ENCODE measurements at places on chromosomes 6 and 20.

DNA sequence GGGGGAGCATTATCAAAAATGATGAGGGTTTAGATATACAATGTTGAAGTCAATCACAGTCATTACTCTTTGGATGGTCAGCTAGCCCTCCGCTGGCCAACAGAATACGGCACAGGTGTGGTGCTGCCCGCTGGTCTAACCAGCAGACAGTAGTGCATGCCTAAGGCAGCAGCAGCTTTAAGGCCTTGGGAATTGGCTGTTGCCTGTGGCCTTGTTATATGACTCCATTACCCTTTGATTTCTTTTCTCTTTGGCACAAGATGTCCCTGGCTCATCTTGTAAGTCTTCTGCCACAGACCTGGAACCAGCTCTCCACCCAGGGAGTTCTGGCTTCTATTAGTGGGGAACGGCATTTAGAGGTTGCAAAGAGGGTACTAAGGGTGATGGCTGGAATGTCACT lies 110.2 kb downstream of the WDR27 start:
- no peak for DNase-seq

GRCh38 chr20:47392015-47392720 lies 35.7 kb upstream of the ZMYND8 start:
- no peak for DNase-seq

DNA sequence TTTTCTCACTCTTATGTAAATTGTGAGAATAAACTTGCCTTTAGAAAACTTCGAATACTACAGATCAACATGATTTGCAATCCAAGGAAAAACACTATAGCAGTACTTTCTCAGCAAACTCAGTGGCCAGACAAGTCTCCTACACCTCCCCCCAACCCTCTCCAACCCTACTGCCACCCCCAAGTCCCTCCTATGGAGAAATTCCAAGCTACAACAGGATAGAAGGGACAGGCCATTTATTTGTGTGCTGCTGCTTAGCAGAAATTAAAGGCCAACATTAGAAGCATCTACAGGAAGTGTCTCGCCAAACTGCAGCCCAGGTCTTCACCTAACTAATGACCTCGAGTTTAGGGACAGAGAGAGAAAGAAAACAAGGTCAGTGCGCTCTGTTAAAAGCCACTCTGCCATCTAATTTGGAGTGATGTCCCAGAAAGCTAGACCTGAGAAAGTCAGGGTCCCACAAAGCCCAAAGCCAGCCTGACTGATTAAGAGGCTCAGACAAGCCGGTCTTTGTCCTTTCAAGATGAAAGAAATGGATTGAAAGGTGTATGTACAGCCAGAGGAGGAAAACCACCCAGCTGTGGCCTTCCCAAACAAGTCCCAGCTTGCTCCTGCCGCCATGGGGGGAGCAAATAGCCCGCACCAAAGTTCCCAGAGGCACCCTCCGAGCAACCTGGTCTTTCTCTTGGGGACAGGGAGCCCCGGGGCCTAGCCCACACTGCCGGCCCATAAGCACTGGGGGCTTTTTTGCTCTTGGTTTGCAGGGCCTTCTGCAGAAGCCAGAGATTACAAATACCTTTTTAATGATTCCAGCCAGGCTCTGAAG lies 3.4 kb downstream of the BMP7 start:
- no peak for DNase-seq

GRCh38 chr20:16209357-16209756 lies 363.9 kb downstream of the KIF16B start:
- DNase-seq: no peak

- DNase-seq: no peak
Measured at GRCh38 chr6:100153636-100154275, 159.7 kb upstream of the MCHR2 start.

GRCh38 chr6:121920616-121921015 lies 478.8 kb upstream of the HSF2 start:
- DNase-seq: no peak

DNA sequence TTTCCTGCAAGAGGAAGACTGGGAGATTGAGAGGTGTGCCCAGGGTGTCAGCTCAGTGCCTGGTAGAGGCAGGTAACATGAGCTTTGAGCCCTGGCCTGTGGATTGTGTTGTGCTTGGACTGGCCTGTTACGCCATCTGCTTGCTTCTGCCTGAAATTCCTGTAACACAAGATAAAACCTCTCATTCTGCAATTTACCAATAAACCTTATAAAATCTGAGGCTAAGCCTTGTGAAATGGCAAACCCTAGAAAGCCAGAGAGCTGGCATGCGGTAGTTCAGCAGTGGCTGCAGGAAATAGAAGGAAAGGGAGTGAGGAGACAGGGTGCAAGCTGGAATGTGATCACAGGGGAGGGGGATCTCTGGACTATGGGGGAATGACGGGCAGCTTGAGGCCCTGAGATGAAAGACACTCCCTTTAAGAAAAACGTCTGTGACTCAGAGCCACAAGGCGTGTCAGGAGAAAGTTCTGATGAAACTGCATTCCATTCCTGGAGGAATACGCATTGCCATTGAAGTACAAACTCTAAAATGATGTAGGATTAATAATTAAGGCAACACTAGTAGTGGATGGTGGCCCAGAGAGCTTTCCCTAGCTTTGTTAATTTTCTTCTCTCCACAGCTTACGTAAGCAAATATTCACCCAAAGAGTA lies 26.3 kb upstream of the TFAP2A start:
- no peak for DNase-seq

GRCh38 chr6:167349631-167350274 lies 24.9 kb downstream of the TTLL2 start:
- no peak for DNase-seq

DNA sequence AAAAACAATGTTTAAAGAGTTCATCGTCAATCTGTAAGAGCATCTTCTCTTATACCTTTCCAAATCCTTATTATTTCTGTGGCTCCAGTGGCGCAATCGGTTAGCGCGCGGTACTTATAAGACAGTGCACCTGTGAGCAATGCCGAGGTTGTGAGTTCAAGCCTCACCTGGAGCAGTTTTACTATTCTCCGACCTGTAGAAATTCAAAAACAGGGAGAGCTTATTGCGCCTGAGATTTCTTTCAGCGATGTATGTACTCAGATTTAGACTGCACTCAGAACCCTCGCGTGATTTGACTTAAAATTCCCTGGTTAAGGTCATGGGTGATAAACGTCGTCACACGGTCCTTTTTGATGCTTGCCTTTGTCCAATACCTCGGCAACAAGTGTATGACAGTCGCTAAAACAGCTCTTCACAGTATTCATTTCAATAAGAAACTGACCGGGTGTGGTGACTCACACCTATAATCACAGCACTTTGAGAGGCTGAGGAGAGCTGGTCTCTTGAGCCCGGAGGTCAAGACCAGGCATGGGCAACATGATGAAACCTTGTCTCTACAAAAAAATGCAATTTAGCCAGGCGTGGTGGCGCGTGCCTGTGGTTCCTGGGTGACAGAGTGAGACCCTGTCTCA lies 11.9 kb downstream of the GPX5 start:
- DNase-seq: no peak

- DNase-seq: peak; percentile 53
Measured at GRCh38 chr20:38843346-38843745, 37.8 kb downstream of the PPP1R16B start.

DNA sequence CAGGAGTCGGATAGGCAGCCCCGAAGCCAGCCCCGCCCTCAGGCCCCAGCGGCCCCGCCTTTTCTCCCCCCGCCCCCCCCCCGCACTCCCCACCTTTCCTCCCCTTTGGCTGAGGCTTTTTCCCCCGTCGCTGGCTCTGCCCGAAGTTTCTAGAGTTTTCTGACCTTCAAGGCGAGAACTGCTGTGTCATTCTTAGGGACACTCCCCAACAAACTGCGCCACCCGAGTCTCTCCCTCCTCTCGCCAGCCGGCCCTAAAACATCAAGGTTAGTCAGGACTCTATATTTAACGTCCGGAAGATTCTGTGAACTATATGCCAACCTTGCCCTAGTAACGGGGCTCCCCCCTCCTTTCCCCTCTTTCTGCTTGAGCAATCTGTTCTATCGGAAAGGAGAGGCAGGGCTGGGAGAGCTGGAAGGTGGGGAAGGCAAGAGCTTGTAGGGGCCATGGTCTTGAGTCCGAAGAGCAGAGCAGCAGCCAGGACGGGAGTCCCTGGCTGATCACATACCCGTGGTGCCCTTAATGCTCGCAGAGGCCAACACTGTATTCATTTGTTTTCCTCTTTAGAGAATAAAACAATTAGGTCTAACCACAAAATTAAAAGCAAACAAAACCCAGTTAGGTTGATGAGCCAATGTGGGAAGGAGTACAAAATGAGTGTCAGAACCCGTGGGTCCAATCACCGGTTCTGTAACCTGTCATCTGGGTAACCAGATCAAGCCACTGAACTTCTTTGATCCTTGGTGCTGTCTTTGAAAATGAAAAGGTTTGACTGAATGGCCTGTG lies 5.3 kb upstream of the HSPA1B start:
- DNase-seq: no peak

DNA sequence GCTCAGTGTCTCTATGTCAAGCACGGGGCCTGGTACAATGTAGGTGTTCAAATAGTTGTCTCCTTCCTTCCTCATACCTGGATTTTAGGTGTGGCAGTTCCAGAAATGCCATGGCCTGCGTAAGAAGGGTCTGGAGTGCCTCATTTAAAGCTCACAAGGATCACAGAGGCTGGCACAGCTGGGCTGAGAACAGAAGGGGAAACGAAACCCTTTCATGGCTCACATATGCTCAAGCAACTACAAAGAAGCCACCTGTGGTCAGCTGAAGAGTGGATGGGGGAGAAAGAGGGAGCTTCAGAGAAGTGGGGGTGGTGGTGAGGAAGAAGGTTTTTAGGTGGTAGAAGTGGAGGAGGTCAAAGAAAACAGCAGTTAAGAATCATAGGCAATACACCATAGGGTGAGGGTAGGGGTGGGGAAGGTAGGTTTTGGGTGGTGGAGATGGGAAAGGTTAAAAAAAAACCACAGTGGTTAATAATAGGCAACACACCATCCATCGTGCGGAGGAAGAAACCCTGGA lies 17.0 kb upstream of the TOP1 start:
- no peak for DNase-seq

DNA sequence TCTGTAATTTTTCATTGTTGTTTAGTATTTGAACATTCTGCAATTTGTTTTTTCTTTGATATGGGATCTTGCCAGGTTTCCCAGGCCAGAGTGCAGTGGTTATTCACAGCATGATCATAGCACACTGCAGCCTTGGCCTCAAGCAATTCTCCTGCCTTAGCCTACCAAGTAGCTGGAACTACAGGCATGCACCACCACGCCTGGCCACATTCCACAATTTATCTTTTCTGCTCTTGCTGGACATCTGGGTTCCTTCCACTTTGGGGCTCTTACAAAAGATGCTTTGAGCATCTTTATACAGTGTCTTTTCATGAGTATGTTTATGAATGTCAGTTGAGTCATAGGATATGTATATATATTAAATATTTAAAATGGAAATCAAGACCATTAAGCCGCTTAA lies 42.0 kb downstream of the PGM3 start:
- no peak for DNase-seq

DNA sequence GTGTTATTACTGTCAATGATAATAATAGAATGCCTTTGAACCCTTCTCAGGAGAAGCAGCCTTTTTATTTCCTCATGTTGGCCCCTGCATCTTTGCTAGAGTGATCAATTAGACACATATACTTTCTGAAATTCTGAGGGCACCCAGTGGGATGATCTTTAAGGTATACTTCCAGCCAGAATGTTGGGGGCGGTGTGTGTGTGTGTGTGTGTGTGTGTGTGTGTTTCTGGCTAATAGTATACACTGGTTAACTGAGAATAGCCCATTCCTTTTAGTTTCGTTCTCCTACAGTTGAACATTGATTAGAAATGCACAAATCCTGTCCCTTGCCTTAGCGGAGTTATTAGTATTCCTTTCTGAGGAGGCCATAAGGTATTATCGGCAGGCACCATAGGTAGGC lies 41.7 kb upstream of the CCDC167 start:
- DNase-seq: no peak

- no peak for DNase-seq
Measured at GRCh38 chr6:169339731-169340309, 86.2 kb upstream of the THBS2 start.

DNA sequence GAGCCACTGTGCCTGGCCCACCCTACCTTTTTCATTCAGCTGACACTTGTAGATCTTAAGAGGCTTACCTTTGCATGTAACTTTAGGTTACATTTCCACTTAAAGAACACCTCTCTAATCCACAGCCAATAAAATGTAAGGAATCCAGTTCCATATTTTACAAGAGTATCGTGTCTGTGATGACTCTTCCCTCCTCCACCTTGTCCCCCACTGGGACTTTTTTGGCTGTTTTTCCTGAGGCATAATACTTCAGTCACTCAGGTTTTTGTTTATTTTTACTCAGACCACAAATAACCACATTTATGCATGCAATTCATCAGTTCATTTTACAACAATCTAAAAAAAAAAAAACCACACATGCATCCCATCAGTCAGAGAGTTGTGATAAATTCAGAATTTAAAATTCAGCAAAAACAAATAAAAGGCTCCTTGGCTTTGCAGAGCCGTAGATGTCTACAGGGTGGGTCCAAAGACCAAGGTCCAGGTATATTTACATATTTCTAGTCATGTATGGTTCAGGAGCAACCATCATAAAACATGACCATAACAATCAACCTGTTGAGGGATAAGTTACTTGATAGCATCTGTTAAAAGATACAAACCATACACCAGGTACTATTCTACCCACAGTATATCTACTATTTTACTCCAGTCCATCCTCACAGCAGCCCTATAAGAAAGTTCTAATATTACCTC lies 9.9 kb downstream of the ATXN1 start:
- DNase-seq: no peak

DNA sequence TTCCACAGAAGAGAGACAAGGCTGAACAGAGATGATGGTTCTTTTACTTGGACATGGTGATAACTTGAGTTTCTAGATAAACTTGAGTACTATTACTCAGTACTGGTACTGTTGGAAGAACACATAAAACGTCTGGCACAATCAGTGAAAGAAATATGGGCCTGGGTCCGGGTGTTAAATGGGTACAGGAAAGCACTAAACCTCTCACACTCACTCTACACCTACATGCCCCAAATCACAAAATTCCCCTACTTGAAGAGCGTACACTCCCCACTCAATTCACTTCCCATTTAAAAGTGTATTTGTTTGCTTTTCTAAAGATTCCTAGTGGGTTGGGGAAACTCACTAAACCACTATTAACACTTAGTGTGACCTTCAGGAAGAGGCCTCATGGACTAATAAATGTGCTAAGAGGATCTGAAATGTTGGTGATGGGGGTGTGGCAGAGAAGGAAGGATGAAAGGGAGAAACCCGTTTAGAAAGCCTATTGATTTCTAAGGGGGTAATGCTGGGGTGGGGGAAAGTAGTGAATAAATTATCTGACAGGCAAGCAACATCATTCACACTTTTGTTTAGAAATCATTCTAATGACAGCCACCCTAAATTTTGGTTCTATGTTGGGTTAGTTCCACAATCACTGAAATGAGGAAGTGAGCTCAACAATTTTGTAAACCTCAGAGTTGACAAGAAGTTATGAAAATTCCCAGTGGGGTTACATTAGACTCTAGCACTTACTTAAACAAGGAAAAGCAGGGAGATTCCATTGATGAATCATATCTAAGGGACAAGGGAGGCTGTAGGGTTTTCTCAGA lies 222.6 kb upstream of the MARCKS start:
- no peak for DNase-seq

- DNase-seq: no peak
Measured at GRCh38 chr6:24879351-24879750, 56.4 kb downstream of the RIPOR2 start.
